ENCODE measurements at places on chromosomes 13 and 19. TPM values are rescaled to one million over a fixed set of nuclear protein-coding genes. Genes with fewer than 3 reads are reported as not detected.

FUT6 gene
- not detected for total RNA-seq

VSIG10L gene
- total RNA-seq = 1.6 TPM

KASH5 gene
- total RNA-seq = 19.4 TPM

ZNF260 gene
- 17.5 TPM for total RNA-seq

SCAMP4 gene
- 46.4 TPM for total RNA-seq

KCNC3 gene
- 21.7 TPM for total RNA-seq

NHLRC3 gene
- 35.4 TPM for total RNA-seq

ANGPTL8 gene
- total RNA-seq = 1.0 TPM

STOML3 gene
- total RNA-seq = not detected

RUBCNL gene
- 352 TPM for total RNA-seq

C1QTNF9B gene
- not detected for total RNA-seq

ELSPBP1 gene
- total RNA-seq = not detected

CCDC169 gene
- total RNA-seq = not detected

COMP gene
- not detected for total RNA-seq

ZNF610 gene
- 2.6 TPM for total RNA-seq

CRX gene
- total RNA-seq = 0.11 TPM

- no peak for DNase-seq
These were observed 31.6 kb downstream of the MCF2L start for GRCh38 chr13:113000575-113000974.

DNA sequence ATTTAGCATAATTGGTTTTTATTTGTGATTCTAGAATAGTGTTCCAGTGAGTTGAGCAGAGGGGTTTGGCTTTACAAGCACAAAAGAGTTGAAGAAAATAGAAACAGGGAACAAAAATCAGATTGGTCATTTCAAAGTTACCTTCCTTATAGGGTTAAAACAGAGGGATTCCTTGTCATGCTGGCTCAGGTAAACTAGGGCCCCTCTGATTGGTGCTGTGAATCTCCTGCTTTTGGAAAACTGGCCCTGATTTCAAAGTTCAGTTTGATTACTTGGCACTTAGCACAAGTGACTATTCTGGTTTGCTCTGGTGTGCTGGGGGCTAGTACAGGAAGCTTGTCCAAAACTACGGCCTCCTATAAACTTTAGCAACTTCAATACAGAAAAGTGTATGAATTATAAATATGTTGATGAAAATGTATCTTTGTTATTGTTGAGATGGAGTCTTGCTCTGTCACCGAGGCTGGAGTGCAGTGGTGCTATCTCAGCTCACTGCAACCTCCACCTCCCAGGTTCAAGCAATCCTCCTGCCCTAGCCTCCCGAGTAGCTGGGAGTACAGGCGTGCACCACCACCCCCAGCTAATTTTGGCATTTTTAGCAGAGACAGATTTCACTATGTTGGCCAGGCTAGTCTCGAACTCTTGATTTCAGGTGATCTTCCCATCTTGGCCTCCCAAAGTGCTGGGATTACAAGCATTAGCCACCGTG is 1.9 kb upstream of the MRPS31 start:
- DNase-seq = no peak

DNA sequence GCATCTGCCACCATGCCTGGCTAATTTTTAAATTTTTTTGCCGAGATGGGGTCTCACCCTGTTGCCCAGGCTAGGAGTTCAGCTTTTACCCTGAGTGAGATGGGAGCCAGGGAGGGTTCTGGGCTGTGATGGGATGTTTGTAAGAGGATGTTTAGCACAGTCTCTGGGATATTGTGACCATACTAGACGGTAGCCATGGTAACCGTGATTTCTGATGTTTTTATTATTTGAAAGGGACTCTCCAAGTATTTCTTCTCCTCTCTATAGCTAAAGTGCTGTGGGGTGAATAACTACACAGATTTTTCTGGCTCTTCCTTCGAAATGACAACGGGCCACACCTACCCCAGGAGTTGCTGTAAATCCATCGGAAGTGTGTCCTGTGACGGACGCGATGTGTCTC is 10.4 kb downstream of the TSPAN16 start:
- no peak for DNase-seq

- no peak for DNase-seq
These were observed 270.4 kb downstream of the DCT start for GRCh38 chr13:94209117-94209516.

DNA sequence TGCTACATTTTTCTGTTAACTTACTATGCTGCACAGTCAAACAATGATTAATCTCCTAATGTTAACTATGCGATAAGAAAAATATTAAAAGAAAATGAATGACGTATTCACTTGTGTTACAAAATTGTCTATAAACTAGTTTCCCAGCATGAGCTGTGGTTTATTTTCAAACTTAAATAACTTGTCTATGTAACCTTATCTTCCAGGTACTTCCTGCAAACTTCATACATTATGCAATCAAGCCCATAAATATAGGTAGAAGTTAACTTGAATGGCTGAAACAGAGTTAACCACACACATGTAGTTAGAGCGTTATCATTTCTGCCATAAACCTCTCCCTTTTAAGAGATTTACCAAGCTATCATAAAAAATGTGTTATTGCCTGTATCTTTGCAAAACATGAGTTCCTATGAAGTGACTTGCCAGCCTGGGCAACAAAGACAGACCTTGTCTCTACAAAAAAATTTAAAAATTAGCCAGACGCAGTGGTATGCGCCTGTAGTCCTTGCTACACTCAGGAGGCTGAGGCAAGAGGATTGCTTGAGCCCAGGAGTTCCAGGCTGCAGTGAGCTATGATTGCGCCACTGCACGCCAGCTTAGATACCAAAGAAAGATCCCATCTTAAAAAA is 17.7 kb upstream of the KLF5 start:
- DNase-seq = no peak

GRCh38 chr19:54010474-54010873 is 19.0 kb downstream of the CACNG6 start:
- no peak for DNase-seq

DNA sequence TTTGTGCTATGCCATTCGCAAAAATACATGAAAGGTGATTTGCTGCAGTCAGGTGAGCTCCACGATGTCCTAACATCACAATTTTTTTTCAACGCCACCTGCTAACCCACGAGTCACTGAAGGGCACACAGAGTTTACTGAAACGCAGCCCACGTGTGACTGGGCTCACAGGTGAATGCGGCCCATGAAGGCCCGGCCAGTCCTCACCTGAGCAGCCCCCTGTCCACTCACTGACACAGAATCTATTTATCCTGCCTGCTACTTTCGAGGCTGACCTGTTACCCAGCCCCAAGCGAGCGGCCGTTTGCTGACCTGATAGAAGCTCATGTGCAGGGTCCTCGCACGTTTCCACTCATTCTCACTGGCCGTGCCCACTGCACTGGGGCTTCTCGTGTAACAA is 121.9 kb upstream of the SOX1 start:
- no peak for DNase-seq

DNA sequence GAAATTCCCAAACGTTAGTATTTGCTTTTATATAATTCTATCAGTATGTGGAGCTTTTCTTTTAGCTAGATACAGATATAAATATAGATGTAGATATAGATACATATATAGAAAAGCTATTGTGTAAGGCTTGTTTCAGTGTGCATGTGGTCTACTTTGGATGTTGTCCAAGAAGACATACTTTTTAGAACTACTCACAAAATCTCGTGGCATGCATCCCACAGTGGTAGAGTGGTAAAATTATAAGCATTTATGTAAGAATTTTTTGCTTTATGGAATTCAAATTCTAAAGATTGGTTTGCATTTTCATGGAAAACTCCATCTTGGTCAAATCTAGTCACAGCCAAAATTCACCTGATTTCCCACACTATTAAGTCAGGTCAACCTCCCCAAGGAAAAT is 880.4 kb downstream of the EFNB2 start:
- DNase-seq = no peak

DNA sequence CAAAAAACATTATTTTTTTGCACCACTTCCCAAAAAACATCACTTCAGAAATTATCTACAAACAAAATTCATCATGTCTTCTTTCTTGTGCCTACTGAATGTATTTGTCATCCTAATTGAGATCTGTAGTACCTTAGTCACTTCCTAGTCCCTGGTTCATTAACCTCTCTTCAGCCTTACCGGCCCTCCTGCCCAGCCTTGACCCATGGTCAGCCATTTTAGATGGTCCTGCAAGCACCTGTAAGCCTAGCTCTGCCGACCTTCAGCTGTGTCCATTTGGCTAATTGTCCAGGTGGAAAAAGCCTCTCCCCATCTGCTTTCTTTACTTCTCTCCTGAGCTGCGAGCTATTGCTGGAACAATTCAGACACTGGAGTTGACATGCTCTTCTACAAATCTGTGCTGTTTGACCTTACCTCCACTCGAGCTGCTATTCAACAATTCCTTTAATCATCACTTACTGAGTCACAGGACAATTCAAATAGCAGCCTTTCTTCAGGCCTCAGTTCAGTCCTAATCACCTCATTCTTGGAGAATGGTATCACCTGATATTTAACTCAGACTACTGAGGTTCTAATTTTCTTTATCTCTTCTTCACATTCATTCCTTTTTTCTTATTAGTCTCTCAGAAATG is 882.5 kb downstream of the PCDH9 start:
- no peak for DNase-seq

- peak; percentile 81 for DNase-seq
These were observed 7.3 kb upstream of the STRN4 start for GRCh38 chr19:46753420-46754155.

GRCh38 chr19:16668176-16668575 is 7.2 kb downstream of the TMEM38A start:
- DNase-seq = no peak

DNA sequence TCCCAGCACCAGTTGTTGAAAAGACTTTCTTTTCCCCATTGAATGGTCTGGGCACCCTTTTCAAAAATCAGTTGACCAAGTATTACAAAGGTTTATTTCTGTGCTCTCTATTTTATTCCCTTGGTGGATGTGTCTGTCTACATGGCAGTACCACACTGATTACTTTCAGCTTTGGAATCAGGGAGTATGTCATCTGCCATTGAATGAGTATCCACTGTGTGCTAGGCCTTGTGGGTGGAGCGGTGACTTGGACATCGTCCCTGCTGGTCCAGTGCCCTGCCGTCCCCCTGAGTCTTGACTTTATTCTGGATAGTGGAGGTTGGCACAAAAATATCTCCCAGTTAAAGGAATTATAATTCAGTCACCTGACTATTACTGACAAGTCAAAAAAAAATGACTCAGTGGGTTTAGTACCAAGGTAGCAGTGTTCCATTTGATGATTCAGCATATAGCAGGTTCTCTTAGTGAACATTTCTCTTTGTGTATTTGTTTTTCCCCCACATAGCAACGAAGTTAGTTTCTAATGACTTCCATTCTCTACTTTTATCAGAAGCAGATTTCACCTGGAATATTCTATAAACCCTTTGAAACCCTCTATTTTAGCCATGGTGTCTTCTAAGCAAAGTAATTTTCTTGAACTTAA is 3.9 kb downstream of the UPF3A start:
- DNase-seq = no peak

DNA sequence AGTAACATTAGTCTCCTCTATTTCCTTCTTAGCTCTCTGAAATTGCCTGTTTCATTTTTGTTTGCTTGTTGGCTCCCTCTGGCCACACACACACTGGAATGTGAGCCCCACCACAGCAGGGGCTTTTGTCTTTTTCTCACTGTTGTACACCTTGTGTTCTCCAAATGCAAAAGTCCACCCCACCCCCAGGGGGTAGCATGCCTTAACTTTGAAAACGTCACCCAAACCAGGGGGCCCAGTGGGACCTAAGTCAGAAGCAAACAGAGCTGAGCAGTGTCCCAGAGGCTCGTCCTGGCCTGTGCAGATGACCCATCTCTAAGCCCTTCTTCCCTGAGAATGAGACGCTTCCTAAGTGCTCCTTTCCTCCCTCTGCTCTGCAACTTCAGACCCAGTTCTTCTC is 614.1 kb downstream of the UQCRFS1 start:
- no peak for DNase-seq

DNA sequence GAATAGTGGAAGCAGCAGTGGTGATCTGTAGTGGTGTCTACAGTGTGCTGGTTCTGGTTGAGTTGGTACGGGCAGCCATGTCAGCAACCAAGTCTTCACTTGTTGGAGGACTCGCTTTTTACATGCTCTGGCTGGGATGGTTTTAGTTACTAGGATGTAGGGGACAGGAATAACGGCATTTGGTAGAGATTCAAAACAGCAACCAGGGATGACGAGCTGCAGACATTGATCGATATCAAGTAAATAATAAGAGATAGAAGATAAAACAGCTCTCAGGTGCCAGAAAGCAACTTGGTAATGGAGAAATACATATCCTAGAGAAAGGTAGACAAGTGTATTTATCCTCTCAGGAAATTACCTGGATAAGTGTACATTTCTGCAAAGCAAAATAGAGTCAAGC is 84.3 kb downstream of the PCCA start:
- DNase-seq = no peak

DNA sequence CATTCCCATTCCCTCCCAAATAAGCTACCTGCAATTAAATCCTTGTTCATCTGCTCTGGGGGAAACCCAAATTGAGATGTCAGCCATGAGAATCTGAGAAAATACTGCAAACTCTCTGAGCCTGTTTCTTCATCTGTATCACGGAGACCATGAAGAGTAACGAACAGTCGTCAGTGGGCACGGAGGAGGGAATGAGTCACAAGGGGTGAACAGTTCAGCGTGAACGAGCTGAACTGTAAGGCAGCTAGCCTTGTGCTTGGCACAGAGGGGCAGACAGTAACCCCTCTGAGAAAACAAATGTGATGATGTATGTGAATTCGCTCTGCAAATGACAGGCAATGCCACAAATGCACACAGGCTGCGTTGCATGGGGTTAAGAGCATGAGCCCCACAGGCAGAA is 288.7 kb downstream of the FOXO1 start:
- no peak for DNase-seq

- DNase-seq = no peak
These were observed 8.7 kb upstream of the SMG9 start for GRCh38 chr19:43763473-43763939.

- DNase-seq = no peak
These were observed 1165.8 kb downstream of the OLFM4 start for GRCh38 chr13:54194233-54195024.

- DNase-seq = no peak
These were observed 1269.7 kb upstream of the SPRY2 start for GRCh38 chr13:81610644-81611043.

- no peak for DNase-seq
These were observed 3.0 kb downstream of the STXBP2 start for GRCh38 chr19:7639863-7640348.

DNA sequence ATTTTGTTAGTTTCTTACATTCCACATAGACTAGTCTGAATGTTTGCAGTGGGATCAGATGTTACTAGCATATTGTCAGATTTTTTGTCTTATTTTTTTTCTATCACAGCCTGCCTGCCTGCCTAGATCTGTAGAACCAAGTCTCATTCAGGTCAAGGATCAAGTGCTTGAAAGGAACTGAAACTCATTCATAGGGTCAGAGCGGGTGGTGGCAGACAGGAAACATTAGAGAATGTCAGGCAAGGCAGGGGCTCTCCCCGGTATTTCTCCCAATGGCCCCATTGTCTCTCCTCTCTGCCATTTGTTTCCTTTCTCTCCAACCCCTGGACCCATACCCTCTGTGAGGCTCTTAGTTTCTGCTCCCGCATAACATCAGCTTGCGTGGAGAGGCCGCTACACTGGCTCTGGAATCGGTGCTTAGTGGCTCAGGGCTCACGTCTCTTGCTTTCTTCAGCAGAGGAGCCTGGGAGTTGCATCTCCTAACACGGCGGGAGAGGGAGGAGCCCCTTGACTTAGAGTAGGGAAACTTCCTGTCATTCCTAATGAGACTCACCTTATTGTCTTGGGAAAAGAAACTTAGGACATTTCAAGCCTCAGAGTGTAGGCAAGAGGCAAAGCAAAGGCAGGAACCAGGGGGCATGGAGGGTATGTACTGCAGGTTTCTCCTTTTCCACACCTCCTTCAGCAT is 35.6 kb upstream of the SPATA13 start:
- peak; percentile 44 for DNase-seq

GRCh38 chr19:8158411-8159074 is 9.2 kb upstream of the FBN3 start:
- peak; percentile 89 for DNase-seq

Measured in OCI-LY7 (cell line).